ENCODE measurements at places on chromosomes 1 and 21.

GRCh38 chr1:114250683-114251572 is 97.3 kb upstream of the SYT6 start:
- DNase-seq: no peak

DNA sequence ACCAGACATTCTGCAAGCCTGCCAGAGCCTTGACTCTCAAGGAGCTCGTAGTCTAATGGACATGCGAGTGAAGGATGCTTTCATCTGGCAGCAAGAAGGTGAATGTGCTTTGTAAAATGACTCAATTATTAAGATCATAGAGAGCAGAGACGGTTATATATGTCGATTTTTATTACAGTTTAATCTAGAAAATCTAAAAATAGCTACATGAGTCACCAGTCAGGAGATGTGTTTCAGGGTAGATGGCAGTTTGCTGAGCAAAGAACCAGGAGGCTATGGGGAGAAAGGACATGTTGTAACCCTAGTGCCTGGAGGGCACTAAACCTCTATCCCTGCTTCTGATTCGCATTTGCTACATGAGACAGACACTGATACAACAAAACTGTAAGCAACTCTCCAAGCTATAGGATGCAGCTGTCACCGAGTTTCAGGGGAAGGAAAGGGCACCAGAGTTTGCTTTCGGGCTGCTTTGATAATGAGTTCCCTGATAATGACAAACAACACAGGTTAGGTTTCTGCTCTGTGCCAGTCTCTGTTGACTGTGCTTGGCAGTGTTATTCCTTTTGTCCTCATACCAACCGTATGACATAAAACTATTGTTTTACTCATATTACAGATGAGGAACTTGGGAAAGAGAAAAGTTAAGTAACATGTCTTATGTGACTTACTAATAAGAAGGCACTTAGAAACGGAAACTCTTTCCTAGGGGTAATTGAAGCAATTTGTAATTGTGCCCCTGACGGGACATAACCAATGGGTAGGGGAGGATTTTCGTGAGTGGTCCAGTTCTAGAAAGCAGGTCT is 43.2 kb downstream of the C1orf198 start:
- DNase-seq: no peak

DNA sequence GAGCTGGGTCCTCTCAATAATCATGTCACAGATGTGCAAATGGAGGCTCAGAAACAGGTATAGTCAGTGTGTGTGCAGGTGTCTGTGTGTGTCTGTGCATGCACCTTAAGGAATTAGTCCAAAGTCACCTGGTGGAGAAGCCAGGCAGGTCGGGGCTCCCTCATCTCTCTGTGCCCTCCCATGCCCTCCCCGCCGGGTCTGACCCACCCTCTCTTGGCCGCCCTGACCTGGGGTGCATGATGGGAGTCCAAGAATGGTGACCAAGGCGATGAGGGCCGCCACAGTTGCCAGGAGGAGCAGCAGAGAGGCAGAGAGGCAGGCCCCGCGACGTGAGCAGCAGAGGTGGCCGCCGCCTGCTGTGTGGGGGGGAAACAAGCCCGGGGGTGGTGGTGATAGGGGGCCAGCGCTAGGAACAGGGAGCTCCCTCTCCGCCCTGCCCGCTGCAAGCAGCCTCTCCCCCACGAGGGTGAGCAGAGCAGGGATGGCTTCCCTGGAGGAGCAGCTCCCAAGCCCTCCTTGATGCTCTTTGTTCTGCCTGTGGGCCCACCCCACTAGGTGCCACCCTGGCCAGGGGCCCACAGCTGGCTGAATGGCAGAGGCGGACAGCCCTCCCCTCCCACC is 3.9 kb downstream of the LDLRAD1 start:
- DNase-seq: peak; percentile 39

DNA sequence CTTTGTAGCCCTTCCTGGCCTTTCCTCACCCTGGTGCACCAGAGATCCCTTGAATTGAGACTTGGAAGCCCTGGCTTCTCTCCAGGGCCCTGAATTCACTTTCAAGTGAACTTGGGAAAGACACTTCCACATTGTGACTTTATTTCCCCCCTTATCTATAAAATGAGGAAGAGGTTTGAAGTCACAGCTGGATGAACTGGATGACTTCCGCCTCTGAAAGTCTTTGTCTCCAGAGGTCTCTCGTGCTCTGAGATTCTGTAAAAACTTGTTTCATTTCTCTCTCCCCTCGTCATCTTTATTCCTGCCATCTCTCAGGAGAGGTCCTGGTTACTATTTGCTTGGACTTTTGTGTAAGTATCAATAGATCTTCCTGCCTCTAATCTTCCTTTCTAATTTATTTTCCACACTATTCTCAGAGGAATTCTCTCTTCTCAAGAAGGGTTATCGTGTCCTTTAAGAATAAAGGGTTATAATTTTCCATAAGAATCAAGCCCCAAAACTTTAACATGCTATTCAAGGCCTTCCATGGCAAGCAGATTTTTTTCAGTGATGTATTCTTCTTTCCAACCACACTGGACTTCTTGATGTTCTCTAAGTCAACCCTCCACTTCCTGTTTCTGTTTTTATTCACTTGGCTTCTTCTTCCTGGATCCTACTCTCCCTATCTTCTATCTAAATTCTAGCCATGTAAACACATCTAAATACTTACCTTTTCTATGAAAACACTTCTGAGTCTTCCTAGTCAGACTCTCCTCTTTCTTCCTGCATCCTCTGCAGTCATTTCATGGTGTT is 6.5 kb upstream of the RPTN start:
- DNase-seq: no peak

GRCh38 chr1:109620401-109620791 is 759 bp downstream of the AMPD2 start:
- DNase-seq: peak; percentile 60

GRCh38 chr1:22920734-22921451 is 51.8 kb downstream of the LACTBL1 start:
- DNase-seq: no peak

- DNase-seq: no peak
Observed at GRCh38 chr1:205798577-205798976, 14.4 kb downstream of the SLC41A1 start.

DNA sequence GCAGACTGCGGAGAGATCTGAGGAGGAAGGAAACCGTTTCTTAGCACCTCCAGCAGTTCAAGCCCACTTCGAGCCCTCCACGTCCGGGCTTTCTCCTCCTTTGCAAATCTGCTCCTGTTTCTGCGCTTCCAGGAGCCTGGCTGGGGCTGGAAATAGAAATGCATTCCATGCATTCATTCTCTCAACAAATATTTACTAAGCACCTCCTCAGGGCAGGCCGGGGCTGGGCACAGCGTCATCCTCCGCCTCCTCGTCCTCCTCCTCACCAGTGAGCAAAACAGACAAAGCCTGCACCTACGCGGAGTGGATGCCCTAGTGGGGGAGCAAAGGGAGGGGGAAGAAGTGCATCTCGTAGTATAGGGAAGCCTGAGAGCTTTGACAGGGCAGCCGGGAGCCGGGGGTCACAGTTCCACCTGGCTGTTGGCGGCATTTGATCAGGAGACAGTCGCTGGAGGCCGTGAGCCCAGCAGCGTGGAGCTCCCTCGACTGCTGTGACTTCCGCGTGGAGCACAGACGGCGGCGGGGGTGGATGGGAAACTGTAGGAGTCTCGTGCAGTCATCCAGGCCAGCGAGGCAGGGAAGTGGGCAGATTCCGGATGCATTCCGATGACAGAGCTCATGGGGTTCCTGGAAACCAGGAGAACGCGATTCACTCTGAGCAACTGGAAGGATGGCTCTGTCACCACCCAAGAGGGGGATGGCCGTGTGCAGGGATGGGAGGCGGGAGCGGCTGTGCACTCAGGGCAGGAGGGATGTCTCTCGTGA is 93.5 kb downstream of the SIK1 start:
- no peak for DNase-seq

DNA sequence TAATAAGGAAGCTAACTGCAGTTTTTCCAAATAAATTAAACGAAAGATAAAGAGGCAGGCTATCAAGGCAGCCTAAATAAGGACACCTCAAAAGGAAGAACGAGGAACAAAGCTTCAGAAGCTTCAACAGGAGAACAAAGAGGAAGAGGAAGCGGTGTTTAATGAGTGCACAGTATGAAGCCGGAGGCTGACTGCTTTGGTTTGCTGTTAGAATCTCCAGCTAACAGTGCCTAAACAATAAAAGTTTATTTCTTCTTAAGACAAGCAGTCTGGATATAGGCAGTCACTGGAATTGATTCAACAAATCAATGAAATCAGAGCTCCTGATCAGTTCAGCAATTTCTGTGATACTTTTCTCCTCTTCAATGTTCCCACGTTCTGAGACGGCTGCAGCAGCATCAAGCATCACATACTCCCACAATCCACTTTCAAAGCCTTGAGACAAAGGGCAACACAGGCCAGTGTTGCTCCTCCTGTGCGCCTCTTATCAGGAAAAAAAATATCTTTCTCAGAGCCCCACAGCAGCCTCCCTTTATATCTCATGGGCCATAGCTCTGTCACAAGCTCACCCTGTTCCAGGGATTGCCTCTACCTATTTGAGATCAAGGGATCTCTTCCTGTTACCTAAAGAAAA is 365.6 kb upstream of the ST6GALNAC5 start:
- DNase-seq: no peak

- no peak for DNase-seq
Observed at GRCh38 chr1:180343921-180344769, 114.1 kb downstream of the LHX4 start.

DNA sequence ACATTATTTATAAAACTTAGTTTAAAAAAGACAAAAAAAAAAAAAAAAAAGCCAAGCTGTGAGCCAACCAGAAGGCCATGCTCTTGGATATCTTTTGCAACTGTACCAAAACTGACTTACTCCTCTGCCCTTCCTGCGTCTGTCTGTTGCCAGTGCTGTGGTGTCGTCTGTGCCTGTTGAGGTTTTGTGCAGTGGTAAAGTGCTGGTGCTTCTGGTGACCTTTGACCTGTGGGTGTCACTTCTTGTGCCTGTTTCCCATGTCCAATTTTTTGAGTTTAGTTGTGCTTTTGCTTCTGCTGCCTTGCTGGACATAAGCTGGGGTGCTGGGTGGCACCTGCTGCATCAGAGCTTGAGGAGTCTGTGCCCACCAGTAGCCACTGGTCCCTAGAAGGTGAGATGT is 41.4 kb downstream of the RNF187 start:
- DNase-seq: no peak

DNA sequence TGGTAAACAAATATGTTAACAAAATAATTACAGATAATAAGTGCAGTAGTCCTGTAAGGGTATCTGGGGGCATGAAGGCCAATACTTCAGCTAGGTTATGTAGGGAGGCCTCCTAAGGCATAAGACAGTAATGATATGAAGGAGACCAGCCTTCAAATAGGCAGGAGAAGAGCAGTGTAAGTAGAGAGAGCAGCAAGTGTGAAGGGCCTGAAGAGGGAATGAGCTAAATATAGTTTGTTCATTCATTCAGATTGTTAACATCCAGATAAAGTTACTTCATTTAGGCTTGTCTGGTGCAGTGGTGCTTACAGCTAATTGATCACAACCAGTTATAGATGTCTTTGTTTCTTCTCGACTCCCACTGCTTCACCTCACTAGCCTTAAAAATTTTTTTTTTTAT is 71.1 kb downstream of the EPB41 start:
- DNase-seq: no peak

DNA sequence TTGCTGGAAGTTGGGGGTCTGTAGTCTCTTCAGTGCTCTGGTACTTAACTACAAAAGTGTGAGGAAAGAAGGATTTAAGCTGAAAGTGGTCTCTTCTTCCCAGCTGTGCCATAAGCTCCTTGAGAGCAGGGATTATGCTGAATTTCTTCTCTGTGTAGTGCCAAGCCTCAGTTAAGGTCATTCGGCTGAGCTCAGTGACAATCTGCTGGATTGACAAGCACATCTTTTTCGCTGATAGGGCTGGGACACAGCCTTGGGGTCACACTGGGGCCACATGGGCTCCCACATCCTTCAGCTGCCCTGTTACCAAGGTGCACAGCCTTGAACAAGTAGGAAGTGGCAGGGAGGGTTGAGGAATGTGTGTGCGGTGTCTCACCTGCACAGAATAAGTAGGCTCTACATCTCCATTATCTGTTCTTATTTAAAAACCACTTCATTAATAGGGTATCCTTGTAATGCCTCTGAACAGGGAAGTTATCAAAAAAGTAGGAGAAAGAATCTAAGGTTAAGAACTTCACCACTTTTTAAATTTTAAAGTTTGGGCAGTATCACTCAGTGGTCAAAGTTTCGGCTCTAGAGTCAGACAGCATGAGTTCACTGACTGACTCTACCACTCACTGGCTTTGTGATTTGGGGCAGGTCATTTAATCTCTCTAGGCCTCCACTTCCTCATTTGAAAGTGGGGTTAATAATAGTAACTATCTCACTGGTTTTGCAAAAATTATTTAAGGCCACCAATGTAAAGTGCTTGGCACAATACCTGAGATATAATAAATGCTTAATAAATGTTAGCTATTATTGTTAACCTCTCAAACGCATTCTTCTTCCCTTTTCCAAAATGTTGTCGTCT is 10.3 kb downstream of the ZBTB40 start:
- no peak for DNase-seq

GRCh38 chr1:65090406-65090805 is 57.6 kb upstream of the AK4 start:
- no peak for DNase-seq

DNA sequence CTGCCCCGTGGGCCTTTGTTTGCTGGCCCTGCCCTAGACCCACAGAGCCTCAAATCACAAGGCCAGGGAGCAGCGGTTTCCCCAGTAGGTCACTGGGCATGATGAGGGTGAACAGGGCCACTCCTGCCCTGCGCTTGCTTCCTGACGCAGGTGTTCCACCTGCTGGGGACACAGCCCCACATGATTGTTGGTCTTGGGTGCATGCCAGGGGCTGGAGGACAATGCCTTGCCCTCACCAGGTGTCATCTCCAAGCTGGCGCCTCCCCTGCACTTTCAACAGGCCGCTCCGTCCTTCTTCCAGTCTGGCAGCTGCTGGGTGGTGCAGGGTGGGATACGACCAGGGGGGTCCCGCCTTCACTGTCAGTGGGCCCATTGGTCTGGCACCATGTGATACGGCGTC is 24.3 kb downstream of the IL10RB start:
- DNase-seq: peak; percentile 96

DNA sequence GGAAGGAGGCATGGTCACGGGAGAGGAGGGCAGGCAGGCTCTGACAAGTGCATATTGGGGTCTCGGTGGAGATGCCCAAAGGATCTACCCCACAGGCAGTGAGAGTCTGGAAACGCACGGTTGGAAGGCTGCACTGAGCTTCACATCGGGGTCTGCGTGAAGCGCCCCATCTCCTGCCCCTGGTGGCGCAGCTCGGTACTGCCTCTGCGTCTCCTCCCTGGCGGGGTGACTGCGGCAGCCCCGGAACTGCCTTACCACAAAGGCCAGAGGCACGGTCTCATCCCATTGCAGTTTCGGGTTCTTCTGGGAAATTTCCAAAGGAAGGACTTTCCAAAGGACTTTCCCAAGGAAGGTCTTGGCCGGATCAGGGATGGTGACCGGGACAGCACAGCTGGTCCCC is 69.2 kb upstream of the AJAP1 start:
- DNase-seq: no peak

GRCh38 chr1:238191170-238191569 is 300.4 kb upstream of the ZP4 start:
- no peak for DNase-seq

GRCh38 chr1:25527226-25527846 is 16.1 kb upstream of the LDLRAP1 start:
- DNase-seq: no peak

- no peak for DNase-seq
Observed at GRCh38 chr1:248906753-248907661, 972 bp downstream of the PGBD2 start.

All from left lobe of liver (tissue), 2 donors.